ENCODE measurements at places on chromosomes 2 and 18.

DNA sequence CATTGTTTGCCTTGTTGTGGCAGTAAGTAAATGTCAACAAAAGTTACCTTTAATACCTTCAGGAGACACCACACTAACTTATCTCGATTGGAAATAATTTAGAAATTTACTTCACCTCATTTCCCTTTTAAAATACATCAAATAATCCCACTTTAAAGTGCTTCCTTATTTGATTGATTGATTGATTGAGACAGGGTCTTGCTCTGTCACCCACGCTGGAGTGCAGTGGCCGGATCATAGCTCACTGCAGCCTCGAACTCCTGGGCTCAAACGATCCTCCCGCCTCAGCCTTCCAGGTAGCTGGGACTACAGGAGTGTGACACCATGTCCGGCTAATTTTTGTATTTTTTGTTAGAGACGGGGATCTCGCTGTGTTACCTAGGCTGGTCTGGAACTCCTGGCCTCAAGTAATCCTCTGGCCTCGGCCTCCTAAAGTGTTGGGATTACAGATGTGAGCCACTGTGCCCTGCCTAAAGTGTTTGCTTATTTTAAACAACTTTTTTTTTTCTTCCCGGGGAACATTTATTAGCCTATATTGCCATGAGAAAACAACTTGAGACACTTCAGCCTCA, 12.0 kb upstream of the PAX3 start:
- DNase-seq: no peak

- DNase-seq: no peak
These were observed 420.3 kb downstream of the PTPRM start for GRCh38 chr18:7987284-7987976.

GRCh38 chr2:44974064-44974715, 32.7 kb downstream of the SIX3 start:
- no peak for DNase-seq

GRCh38 chr2:134704173-134704572, 14.6 kb downstream of the TMEM163 start:
- no peak for DNase-seq

- no peak for DNase-seq
These were observed 10.5 kb upstream of the FAM124B start for GRCh38 chr2:224412141-224413015.

- DNase-seq: no peak
These were observed 61.3 kb upstream of the ITSN2 start for GRCh38 chr2:24421668-24422067.

GRCh38 chr18:46946656-46947282, 29.4 kb downstream of the KATNAL2 start:
- DNase-seq: peak; percentile 85

DNA sequence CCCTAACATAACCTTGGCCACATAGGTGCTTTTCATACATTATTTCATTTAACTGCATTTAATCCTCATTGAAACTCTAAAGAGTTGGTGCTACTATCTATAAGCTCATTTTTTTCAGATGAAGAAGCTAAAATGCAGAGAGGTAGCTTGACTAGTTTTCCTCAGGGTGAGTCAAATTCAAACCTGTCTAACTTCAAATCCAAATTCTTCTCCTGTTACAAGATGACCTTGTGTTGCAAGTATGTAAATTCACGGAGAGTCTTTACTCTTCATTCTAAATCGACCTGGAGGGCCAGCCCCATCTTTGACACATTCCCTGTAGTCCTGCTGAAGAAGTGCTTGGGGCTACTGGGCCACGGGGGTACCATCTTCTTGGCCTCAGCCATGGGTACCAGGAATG, 8.2 kb upstream of the SETBP1 start:
- no peak for DNase-seq

GRCh38 chr2:20612925-20613916, 37.7 kb downstream of the HS1BP3 start:
- no peak for DNase-seq

- DNase-seq: no peak
These were observed 55.1 kb upstream of the MAP4K3 start for GRCh38 chr2:39492095-39492590.

GRCh38 chr2:71619230-71619741, 165.9 kb downstream of the DYSF start:
- peak; percentile 4 for DNase-seq

DNA sequence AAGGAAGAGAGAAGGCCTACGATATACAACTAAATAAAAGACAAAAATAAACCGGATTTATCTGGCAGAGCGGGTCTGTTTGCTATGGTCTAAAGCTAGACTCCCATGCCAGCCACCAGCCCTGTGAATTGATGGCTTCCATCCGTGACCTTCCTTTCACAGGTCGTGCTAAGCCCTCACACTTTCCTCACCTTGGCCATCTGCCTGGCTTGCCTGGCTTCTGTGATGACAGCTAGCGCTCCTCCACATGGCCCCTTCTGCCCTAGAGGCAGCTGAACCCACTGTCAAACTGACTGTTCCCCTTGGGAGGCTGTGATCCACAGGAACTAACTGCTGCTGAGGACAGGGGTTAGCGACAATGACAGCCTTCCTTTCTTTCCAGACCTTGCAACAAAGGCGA, 32.5 kb downstream of the GAREM1 start:
- peak; percentile 77 for DNase-seq

GRCh38 chr2:60806988-60807681, 51.1 kb downstream of the PAPOLG start:
- no peak for DNase-seq

DNA sequence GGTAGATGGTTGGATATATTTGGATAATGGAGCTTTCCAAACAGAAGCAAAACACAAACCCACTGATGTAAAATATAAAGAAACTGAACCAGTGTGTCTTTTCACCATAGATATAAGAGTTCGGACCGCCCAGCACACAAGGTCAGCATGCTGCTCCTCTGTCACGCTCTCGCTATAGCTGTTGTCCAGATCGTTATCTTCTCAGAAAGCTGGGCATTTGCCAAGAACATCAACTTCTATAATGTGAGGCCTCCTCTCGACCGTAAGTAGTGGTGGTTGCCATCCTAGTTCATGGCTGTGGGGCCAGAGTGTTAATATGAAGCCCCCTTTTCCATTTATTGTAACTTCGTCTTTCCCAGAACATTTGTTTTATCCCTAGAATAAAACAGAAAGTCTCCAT, 125.2 kb upstream of the LYPD6 start:
- DNase-seq: no peak

GRCh38 chr2:222709191-222709891, 37.9 kb downstream of the MOGAT1 start:
- peak; percentile 81 for DNase-seq

- DNase-seq: no peak
These were observed 65.4 kb upstream of the CHST9 start for GRCh38 chr18:27250471-27250870.

DNA sequence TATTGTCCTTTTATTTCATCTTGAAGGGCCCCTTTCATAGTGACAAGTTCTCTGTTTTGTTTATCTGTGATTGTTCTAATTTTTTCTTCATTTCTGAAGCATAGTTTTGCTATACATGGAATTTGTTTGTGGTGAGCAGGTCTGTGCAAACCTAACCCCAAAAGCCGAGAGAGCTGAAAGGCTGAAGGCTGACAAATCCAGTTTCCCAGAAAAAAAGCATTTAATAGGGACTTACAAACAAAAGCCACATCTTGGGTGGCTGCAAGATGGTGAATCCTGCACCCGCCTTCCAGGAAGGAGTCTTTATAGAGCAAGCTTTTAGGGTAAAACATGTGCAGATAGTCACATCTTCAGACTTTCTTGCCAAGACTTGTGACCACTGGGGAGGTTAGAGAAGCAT, 473.4 kb upstream of the TRIB2 start:
- no peak for DNase-seq

GRCh38 chr2:9678544-9678943, 47.7 kb upstream of the YWHAQ start:
- no peak for DNase-seq

All from heart right ventricle (tissue), 16 donors.